NCI-H526 (cell line): ENCODE measurements at places on chromosomes 1 and 21.

DNA sequence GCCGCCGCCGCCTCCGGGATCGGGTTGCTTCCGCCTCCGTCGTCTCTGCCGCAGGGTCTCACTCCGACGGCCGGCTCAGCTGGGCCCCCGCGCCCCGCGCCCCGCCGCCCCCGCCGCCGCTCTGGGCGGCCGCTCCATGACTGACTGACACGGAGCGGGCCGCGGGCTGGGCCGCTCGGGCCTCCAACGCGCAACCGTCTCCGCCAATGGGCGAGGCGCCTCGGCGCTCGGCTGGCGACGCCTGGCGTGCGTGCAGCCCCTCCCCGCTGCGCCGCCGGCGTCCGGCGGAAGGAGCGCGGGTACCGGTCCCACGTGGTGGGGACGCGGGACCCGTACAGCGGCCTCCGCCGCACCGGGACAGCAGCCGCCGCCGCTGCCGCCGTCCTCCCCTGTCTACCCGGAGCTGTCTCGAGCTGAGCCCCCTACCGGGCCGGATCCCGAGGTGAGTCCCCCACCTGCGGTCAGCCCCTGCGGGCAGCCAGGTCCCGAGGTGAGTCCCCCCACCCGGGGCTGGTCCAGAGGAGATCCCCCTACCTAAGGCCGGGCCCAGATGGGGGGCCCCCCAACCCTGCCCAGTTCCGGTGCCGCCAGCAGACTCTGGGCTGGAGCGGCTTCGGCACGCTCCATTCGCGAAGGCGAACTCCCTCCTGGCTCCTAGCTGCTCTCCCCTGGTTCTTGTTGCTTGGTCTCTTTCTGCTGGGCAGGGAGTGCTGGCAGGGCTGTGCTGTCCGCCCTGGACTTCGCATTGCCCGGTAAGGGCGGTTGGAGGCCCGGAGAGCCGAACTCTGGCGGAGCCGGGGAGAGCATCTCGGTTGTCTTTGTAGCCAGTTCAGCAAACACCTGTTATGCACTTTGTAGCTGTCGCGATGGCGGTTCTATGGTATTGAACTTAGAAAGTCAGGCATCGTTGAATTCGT lies at the start of the genes TAF5L and URB2:
TAF5L (minus strand) TSS at position 208 of the 917 bp plus-strand sequence. CDS start 11,640 bp downstream, outside the sequence.
URB2 (plus strand) TSS at position 333 of the 917 bp plus-strand sequence. CDS start 1,387 bp downstream, outside the sequence.
- DNase-seq: peak; percentile 93

DNA sequence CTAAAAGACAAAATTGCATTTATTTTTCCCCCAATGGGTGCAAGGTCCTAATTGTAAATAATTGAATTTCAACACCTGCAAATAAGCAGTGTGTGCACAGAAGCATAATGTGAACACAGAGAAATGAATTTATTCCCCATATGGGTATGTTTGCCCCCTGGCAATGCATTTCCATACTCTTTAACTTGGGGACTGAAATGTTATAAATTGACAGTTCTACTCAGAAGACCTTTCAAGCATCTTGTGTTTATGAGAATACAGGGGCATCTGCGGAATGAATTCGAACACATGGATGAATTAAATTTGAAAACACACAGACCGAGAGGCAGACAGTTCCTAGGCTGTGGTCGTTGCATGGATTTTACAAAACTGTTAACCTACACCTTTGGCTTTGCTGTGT lies 3.5 kb downstream of the PBX1 start:
- DNase-seq: no peak

- no peak for DNase-seq
Measured at GRCh38 chr1:61864489-61864888, 122.2 kb downstream of the PATJ start.

DNA sequence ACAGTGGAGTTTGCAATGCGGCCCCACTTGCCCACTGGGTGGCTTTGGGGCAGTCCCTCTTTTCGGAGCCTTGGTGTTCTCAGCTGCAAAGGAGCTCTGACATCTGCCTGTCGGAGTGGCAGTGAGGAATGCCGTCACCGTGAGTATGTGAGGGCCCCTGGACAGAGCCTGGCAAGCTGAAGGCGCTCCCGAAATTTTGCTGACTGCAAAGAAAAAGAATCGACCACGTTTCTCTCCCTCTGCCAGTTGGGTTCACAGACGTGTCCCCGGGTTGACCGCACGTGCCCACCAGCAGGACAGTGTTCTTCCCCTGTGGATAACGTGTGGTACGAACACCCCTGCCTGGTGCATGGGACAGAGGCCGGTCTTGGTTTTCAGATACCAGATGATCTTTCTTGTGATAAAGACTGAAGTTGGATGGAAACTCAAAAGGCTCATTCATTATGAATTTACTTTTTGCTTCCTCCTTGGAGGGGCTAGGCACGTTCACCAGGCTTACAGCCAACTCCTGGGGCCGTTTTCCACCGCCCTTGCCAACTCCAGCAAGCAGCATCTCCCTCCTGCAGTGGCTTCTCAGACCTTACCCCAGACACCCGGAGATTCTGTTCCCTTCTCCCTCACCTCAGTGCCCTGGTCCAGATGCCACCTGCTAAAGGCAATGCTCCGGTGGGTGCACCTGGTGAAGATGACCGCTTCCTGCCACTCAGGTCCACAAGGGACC lies 29.7 kb downstream of the ECE1 start:
- DNase-seq: no peak

GRCh38 chr1:177847843-177848242 lies 122.0 kb downstream of the SEC16B start:
- DNase-seq: no peak

- peak; percentile 39 for DNase-seq
Measured at GRCh38 chr1:113488576-113489177, 98.4 kb downstream of the MAGI3 start.

- no peak for DNase-seq
Measured at GRCh38 chr1:236486356-236487002, 37.3 kb upstream of the LGALS8 start.

- DNase-seq: no peak
Measured at GRCh38 chr1:187527346-187527745, 698.6 kb downstream of the PLA2G4A start.

DNA sequence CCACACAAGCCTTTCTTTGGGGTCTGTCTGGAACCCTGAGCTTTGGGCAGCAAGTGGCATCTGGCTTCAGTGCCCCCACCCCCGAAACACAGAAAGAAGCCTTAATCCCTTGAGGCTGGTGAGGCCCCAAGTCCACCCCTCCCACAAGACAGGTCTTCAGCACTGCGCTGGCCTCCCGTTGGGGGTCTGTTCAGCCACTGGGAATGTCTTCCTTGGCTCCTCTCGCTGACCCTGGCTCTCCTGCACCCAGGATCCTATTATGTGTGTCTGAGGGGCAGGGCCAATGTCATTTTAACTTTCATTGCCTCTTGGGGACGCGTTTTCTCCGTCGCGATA lies 26.9 kb downstream of the ATP8B2 start:
- no peak for DNase-seq

- DNase-seq: no peak
Measured at GRCh38 chr1:7454052-7454815, 316.9 kb upstream of the VAMP3 start.

DNA sequence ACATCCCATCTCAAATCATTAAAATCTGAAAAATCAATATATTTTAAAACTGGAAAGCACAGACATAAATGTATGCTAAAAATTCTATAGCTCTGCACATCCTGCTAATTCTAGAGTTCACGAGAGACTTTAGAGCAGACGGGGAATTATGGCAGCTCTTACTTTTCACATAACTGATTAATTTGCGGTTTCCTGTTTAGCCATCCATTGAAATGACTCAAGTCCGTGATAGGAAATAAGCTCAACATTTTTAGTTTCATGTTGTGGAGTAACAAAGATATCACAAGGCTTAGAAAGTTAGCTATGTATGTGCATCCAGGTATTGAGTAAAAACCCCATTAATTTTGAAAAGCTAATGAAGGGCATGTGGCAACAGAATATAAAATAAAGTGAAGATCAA lies 123.2 kb downstream of the SMYD2 start:
- DNase-seq: no peak

DNA sequence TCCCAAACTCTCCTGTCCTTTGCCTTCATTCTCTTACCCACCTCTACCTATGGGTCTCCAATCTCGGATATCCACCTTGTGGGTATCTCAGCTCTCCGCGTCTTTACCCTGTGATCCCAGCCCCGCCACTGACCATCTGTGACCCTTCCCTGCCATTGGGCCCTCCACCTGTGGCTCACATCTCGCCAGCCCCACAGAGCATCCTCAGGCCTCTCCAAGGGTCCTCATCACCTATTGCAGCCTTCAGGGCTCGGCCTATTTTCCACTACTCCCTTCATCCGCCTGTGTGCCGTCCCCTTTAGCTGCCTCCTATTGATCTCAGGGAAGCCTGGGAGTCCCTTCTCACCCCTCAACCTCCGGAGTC lies 11.1 kb downstream of the BCAN start:
- no peak for DNase-seq

DNA sequence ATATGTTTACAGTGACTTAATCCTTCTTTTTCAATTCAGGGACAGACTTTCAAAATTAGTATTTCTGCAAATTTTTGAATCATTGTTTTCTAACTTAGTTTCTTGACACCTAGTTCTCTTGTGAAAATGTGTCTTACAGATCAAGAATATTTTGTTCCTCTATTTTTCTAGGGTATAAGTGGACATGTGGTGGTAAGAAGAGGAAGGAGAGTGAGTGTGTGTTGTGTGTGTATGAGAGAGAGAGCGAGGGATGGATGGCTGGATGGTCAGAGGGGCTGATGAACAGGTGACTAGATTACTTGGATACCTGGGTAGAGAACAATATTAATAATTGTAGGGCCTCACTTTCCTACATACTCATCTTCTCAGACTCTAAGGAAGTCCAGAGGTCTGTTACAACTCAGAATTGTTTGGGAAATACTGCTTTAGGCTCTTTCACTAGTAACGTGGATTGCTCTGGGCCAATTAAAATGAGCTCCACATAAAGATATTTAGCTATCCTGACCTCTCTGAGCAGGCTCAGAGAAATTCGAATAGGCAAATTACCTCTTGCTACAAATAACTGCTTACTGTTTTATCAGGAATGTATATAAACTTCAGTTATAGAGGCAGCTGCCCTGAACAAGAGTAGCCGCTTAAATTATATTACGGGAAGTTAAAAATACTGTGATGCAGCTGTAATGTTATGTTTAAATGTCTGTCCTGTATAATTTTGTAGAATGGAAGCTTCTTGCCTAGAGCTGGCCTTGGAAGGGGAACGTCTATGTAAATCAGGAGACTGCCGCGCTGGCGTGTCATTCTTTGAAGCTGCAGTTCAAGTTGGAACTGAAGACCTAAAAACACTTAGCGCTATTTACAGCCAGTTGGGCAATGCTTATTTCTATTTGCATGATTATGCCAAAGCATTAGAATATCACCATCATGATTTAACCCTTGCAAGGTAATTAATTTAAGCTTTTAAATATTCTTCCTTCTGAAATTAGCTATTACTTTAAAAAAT lies 19.7 kb downstream of the GPSM2 start:
- peak; percentile 95 for DNase-seq

DNA sequence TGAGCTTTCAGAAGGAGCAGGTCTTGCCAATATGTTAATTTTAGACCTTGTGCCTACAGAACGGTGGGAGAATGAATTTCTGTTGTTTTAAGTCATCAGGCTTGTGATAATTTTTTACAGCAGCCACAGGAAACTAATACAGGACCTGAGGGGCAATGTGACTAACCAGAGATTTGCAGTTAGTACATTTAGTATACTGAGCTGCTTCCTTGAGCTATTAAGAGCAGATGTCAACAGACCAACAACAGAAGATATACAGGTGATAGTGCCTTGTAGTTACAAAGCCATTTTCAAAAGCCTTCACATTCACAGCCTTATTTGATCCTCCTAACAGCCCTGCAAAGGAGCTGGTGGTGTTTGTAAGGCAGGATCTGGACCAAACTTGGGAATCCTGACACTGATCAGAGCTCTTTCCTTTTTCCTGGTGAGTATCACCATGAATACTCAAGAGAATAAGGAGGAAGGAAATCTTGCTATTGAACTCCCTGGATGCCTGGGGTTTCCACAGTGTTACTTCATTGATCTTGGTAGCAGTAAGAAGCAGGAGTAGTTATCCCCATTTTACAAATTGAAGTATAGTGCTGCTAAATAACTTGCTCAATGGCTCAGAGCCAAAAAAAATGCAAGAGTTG lies 4.7 kb upstream of the SLAMF1 start:
- no peak for DNase-seq

- no peak for DNase-seq
Measured at GRCh38 chr1:20476265-20477038, 9.6 kb downstream of the CAMK2N1 start.

GRCh38 chr1:117512728-117513321 lies 93.0 kb upstream of the TENT5C start:
- peak; percentile 31 for DNase-seq

GRCh38 chr1:63703701-63704107 lies 70.1 kb upstream of the ROR1 start:
- no peak for DNase-seq

DNA sequence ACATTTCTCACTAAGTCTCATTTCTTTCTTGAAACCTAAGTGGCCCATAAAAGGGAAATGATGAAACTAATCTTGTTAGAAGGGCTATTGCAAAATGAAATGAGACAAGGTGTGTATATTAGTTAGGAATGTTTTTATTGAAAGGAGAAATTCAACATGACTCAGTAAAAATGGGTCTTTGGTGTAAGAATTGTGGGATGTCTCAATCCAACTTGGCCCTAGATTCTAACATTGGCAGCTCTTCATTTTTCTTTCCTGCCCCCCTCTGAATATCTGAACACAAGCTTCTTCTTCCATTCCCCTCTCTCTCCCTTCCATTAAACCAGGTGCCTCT lies 26.8 kb upstream of the TARBP1 start:
- no peak for DNase-seq

- DNase-seq: no peak
Measured at GRCh38 chr1:46595127-46595526, 8.9 kb downstream of the MKNK1 start.

- DNase-seq: no peak
Measured at GRCh38 chr1:61266738-61267137, 184.4 kb downstream of the NFIA start.

DNA sequence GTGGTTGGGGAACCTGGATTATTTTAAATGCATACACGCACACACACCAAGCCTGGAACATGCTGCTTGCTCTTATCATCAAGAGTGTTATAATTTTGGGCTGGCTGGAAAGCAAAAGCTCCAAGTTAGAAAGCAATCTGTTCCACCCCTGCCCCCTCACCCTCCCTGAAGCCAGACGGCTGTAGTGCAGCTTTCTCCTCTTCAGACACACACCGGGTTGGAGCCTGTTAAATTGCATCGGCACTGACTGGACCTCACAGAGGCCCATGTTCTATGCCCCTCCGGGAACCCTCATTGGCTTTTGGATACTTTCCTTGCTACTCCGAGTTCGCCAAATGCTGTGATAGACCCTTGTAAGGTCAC lies 90.6 kb upstream of the KCNJ15 start:
- DNase-seq: no peak

DNA sequence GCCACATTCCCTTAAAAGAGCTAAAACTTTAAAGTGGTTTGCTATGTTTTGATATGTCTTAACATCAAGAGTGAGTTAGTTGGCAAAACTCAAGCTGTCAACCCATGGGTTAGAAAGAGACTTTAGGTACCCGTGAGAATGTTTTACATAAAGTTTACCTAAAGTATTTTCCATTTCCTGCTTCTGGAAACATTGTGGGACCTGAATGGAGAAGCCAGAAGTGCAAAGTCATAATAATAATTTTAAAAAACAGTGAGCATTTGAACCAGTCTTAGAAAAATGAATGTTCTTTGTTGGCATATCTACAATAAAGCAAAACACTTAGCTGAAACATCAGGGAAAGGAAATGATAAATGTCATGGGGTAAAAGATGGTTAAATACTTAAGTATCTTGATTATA lies 34.8 kb downstream of the LRRC8C start:
- no peak for DNase-seq

- DNase-seq: no peak
Measured at GRCh38 chr21:44666401-44667320, at the start of gene KRTAP12-2. Gene KRTAP12-2 (minus strand): TSS chr21:44666927. CDS start chr21:44666886, 41 bp downstream.

- peak; percentile 50 for DNase-seq
Measured at GRCh38 chr1:51627672-51628071, 10.8 kb downstream of the OSBPL9 start.

GRCh38 chr1:168834225-168834872 lies 105.3 kb upstream of the DPT start:
- DNase-seq: no peak
